ENCODE measurements at places on chromosomes 1 and 21.

DNA sequence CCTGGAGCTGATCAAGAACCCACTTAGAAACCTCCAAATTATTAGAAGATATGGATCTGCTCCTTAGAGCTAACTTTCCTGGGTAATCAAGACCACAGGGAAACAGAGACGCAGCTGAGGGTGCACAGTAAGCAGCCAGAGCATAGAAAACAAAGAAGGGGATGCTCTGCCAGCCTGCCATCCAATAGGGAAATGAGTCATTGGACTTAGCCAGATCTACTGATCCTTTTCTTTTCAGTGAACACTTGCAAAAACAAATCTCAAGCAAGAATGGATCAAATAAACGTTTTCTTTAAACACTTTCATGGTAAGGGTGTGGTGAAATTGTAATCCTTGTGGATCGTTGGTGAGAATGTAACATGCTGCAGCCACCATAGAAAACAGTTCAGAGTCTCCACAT lies 474.0 kb downstream of the LTN1 start:
- no peak for DNase-seq

DNA sequence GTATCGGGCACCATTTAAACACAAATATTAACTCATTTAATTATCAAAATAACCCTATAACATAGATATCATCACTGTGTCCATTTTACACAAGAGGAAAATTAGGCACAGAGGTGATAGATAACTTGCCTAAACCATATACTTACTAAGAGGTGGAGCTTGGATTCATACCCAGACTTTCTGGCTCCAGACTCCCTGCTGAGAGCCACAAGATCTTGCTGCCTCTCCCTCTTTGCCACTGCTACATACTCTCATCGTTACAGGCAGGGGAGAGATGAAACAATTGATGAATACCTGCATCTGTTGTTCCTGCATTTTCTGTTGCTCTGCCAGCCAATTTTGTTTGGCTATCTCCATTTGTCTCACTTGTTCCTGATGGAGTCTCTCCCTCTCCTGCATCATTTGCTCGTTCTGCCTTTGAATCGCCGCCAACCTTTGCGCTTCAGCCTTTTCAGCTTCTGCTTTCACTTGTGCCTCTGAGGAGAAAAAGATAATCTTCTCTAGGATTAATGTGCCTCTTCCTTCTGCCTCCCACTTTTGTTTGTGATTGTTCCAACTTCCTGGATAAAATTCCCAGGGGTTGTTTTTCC lies 10.6 kb downstream of the GBP5 start:
- DNase-seq, result no peak

GRCh38 chr1:100438789-100439188 lies 86.5 kb downstream of the CDC14A start:
- DNase-seq, result no peak

- no peak for DNase-seq
Measured at GRCh38 chr1:109263234-109263596, 13.9 kb downstream of the CELSR2 start.

DNA sequence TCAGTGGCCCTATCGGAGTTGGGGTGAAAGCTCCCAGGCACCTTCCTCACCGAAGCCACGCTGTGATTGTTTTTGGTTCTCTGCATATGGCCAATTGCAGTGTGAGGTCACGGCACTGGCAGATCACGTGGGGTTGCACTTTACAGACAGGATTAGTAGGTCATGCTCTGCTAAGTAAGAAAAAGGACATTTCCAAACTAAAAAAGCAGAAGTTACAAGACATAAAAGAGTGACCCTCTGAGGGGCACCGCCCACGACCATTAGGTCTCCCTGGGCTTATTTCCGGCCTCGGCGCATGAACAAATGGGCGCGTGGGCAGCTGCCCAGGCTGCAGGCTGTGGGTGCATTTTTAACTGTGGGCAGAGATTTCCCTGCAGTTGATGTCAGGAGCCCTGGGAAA lies 2.0 kb downstream of the CAPN9 start:
- no peak for DNase-seq

DNA sequence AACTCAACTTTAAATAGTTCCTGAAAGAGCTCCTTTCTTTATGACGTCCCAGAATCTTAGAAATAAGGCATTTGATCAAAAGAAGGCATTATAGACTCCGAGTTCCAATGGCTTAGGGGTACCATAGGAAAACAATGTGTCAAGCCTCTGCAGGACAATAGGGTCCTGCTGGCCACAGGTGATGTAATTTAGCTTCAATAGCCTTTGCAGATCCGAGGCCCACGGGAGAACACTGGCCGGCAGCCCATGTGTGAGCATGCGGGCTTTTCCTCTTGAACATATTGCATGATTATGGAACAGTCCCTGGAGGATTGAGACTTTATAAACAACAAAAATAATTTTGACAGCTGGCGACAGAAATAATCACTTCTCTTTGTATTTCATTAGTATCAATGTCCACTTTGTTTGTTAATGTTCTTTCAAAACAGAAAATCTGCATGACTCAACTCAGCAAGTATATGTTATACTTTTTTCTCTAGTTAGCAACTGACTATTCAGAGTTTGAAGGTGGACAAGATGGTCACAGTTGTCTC lies 49.0 kb upstream of the NR5A2 start:
- DNase-seq, result no peak

DNA sequence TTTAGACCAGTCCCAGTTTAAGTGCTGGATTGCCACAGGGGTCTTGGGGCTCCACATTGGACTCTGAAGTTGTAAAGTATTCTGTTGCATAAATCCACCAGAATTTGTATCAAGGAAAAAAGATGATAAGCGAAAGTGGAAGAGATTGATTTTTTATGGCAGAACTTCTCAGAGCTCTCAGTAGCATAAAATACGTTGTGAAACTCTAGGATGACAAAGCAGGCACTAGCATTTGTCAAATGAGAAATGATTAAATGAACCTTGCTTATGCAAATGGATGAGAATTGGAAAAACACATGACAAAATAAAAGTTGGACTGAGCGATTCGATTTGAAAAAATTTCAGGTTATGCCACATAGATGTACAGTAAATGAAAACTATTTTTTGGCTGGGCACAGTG lies 253.8 kb upstream of the RAB4A start:
- no peak for DNase-seq

GRCh38 chr1:213994888-213995287 lies 7.1 kb downstream of the PROX1 start:
- DNase-seq, result no peak

- DNase-seq, result peak; percentile 22
Measured at GRCh38 chr1:240169188-240169587, 77.5 kb downstream of the FMN2 start.

DNA sequence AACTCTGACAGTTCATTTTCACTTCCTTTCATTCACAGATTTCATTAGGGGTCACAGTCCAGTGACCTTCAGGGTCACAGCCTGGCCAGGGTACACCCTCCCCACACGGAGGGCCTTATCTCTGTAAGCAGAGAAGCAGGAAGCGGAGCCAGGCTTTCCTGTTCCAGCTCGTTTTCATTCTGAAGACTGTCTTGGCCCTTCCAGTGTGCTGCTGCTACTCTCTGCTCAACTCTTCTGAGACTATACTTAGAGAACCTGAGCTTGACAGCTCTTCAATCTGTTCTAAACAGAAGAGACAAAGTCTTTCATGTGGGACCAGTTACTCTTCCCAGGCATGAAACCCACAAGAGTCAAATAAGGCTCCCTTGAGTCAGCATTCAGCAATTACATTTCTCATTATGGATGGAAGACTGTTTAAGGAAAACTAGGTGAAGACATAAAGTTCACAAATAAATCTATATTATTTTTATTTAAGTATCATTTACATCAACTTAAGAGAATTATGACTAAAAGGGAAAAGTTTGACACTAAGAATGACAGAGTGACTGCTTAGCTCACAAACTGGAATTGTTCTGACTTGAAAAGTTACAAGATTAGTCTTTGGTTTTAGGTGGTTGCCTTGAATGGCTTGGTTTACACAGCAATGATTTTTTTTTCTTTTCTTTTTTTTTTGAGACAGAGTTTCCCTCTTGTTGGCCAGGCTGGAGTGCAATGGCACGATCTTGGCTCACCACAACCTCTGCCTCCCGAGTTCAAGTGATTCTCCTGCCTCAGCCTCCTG lies 4.8 kb upstream of the TDRD10 start:
- DNase-seq, result peak; percentile 7

DNA sequence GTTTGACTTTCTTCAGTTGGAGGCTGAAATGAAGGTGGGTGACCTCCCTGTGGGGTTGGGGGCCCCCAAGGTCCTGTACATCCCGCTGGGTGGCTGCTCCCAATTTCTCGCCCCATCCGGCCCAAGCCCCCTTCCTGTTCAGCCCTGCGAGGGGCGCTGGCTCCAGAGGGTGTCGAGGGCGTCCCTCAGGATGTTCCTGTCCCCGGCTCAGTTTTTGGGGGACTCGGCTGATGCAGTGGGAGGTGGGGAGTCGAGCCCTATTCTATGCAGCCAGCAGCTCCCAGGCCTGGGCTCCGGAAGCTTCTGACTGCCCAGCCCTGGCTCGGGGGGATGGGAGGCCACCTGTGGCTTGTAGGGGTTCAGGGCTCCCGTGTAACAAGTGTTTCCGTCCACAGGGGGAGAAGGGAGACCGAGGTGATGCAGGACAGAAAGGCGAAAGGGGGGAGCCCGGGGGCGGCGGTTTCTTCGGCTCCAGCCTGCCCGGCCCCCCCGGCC lies 38.2 kb downstream of the SLC19A1 start:
- no peak for DNase-seq

GRCh38 chr1:157103268-157103667 lies 3.7 kb upstream of the ETV3L start:
- DNase-seq, result no peak

GRCh38 chr1:41800311-41800829 lies 118.4 kb downstream of the HIVEP3 start:
- no peak for DNase-seq

All from amniotic epithelial cell (primary cell).